ENCODE measurements at places on chromosomes 16 and 17.

DNA sequence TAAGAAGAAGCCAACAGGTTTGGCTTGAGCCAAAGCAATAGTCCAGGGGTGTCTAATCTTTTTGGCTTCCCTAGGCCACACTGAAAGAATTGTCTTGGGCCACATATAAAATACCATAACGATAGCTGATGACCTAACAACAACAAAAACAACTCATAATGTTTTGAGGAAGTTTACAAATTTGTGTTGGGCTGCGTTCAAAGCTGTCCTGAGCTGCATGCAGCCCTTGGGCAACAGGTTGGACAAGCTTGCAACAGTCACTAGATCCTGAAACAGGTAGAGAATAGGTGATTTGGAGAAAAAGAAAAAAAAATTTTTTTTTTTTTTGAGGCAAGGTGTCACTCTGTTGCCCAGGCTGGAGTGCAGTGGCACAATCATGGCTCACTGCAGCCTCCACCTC, 4.5 kb downstream of the CRYBA1 start:
- DNase-seq = no peak

DNA sequence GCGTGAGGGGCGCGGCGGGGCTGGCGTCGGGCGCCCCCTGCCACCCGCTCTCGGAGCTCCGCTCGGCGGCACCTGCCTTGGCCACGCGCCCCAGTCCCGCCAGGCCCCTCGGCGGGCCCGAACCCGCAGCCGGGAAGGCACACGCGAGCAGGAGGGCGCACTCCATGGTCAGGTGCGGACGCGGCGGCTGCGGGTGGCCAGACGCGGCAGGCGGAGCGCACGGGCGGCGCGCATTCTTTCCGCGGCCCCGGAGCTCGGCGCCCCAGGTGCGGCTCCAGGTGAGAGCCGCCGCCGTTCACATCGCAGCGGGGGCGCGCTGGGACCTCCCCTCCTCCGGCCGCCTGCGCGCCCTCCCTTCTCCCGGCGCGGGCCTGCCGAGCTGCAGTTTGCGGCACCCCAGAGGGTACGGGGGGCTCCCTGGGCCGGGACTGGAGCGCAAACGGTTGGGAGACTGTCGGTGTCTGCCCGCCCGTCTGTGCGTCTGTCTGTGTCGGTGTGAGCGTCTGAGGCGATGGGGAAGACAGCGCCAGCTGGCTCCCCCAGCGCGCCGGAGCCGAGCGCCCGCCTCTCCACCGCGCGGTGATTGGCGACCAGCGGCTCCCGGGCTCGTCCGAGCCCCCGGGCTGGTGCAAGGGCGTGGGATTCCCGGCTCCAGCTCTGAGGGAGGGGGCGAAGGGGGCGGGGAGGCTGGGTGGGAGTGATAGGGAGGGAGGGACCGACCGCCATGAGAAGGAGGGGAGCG, at the start of gene ADAMTS18:
Gene ADAMTS18, minus strand, starts transcription at position 505 of the 742 bp plus-strand sequence. Its CDS starts 339 bp downstream, at position 166.
- DNase-seq = no peak

- DNase-seq = no peak
Measured at GRCh38 chr17:15929941-15930340, 15.0 kb upstream of the ADORA2B start.

DNA sequence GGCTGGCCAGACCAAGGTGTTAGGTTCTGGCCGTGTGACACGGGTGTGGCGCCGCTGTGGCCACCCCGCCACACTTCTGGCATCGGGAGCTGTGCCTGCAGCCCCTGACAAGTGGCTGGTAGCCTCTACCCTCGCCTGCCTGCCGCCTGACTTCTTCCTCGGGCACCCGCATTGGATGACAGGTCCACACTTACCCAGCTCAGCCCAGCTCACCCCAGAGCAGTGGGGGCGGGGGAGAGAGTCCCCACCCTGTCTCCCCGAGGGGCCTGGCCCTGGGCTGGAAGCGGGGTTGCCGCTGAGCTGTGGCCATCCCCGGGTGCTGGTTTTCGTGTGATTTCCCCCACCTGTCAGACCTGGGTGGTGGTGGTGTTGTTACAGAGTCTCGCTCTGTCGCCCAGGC, 53.9 kb upstream of the ACSF3 start:
- no peak for DNase-seq

GRCh38 chr17:78112518-78113471, 15.8 kb downstream of the TMC6 start:
- peak; percentile 56 for DNase-seq

GRCh38 chr16:85041219-85042166, 13.9 kb downstream of the KIAA0513 start:
- no peak for DNase-seq

DNA sequence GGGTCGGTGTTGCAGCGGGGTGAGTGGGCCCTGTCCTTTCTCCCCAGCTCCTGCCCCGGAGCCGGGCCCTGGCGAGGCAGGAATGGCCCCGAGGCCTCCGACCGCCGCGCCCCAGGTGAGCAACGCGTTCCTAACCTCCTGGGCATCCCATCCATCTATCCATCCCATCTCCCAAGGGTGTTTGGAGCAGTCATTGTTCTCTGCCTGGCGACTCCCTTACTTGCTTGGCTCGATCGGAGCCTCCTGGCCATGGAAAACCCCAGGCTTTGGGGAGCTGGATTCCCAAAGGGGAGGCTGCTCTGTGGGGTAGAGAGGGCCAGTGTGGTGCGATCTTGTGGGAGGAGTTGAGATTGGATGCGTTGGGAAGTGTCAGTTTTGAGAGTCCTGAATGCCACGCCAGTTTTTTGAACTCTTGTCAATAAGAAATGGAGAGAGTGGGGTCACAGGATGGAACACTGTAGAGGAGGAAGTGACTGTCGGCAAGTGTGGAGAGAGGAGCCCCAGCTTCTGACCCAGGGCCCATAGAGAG, 684 bp downstream of the ZFP90 start:
- peak; percentile 36 for DNase-seq

DNA sequence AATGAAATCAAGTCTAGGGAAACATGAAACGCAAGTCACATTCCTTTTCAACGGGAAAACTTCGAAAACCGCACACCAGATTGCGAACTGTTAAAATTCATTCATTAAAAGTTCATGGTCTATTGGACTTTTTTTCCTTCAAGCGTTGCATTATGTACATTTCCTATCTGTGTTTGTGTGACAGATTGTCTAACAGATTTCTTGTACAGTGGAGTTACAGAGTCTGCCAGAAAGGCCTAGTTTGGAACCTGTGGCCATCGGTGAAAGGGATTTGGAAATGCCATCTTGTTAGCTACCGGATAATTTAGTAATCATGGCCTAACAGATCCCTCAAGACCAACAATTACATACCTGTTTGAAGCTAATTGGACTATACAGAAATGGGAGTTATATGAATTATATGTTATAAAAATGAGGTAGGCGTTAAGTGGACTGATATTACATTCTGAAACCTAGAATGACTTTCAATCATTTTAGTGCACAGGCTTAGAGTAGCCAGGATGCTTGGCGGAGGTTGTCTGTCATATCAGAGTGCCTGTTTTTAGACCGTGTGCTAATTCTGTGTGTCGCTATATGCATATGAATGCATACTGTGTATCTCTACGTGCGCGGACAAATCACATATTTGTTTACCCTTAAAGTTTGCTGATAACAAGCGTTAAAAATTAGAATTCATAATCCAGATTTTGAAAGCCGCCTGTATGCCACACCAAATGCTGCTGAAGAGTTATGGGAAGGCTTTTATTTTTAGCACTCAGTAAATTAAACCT, 885.4 kb upstream of the RBFOX1 start:
- no peak for DNase-seq

- DNase-seq = peak; percentile 62
Measured at GRCh38 chr16:84478172-84478947, 26.1 kb downstream of the MEAK7 start.

GRCh38 chr17:64709481-64709880, 47.4 kb upstream of the SMURF2 start:
- no peak for DNase-seq

DNA sequence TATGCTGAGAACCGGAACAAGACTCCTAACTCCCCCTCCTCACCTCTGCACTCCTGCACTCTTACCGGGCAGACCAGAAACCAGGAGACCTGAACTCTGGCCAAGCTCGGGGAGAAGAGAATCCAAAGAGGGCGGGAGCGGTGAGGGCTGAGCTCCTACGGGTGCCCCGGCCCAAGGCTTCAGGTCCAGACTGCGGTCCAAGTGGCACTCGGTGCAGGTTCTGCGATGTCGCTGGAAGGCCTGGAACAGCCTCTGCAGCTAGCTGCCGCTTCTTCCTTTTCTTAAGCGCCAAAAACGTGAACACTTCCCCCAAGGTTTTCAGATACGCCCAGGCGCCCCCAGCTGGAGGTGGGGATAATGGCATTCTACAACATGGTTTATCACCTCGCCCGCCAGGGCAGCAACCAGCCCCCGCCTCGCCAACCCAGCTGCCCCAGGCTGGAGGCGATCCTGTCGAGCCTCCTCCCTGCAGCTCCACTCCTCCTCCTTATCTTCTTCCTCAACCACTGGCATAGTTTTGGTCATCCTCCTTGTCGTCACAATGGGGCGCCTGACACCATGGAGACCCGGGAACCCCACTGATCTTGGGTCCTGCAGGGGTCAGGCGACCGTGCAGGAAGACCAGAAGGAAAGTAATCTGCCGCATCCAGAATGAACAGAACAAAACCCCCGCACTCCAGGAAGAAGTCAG, 1735.9 kb downstream of the TP53TG3F start:
- no peak for DNase-seq

DNA sequence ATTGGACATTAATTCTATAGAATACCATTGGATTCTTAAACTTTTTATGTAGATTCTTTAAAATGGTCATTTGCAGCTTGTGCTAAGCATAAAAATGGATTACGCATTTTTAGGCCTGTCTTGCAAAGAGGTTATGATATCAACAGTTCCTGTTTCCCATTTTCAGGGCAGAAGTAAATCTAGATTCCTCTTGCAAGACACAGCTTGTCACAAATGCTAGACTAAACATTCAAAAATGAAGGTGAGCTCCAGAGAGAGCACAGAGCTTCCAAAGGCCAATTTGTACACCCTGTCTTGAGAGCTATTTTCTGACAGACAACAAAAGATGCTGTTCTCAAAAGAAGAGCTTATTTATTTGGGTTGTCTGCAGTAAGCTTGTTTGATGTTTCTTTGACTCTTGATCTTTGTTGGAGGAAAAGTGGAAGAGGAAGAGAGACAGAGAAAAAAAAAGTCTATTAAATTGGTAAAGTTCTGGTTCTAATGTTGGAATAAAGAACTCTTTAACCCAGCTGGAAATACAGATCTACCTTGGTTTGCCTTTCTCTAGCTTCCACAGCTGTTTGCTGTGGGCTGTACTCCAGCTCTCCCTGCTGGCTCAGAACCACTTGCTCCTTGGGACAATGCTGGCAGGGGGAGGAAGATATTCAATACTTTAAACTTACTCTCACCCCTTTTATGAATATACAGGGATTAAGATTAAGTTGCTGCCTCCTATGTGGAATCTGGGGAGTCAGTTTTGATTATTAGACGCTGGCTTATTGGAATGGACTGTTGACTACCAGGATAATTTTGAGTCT, 651.8 kb downstream of the CDH11 start:
- DNase-seq = peak; percentile 73

DNA sequence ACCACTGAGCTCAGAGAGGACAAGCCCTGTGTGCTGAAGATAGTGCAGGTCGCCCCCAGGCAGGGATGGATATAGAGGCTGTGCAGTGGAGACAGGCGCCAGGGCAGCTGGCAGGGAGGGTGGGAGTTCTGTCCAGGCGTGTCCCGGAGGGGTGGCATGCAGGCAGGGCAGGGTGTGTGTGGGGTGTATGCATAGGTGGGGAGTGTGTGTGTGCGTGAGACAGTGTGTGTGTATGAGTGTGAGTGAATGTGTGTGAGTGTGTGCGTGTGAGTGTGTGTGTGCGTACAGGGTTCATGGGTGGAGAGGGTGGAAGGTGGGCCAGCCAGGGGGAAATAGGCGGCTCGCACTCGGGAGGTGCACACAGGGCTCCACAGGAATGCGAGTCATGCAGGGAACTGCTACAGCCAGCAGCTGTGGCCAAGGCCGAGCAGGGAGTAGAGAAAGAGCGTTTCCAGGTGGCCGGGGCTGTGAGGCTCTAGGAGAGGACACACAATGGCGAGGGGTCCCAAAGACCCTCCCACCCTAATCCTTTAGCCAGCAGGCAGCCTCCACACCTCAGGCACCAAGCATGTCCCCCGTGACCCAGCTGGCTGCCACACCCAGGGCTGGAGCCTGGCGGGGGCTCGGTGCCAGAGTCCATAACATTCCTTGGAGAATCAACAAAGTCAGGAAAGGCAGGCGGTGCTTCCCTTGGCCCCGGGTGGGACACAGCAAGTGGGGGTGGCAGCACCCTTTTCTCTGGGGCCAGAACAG, 4.6 kb downstream of the PLCD3 start:
- DNase-seq = peak; percentile 62

DNA sequence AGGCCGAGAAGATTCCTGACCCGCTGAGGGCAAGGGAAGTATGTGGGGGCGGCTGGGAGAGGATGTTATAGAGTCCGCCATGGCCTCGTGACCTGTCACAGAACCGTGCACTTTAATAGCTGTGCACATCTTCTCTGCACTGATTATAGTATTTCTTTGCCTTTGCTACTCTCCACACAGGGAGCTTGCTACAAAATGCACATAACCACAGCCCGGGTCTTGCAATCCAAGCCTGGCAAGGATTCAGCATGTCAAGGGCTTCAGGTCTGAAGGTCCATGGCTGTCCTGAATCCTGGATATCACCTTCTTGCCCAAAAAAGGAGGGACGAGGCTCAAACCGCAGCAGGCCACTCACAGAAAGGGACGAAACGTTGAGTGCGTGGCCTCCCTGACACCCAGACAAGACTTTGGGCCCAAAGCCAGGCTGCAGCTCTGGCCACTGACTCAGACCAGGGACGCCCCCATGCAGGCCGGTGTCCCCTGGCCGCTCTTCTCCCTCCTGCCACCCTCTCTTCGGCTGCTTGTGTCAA, 43.7 kb downstream of the USP22 start:
- DNase-seq = no peak

DNA sequence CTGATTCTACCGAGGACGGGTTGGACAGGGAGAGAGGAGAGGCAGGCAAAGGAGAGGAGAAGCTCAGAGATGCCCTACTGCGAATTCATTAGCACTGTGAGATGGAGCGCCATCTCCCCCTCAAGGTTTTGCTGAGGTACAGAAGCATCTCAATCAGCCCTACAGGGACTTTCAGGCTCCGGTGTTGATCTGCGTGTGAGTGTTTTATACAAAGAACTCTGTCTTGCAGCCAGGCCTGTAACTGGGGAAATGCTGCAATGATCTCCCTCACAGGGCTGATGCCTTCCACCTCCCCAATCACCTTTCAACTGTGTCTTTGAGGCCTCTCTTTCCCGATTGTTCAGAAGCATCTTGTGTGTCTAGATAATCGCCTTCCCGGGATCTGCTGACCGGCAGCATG, 74.8 kb downstream of the IRX6 start:
- no peak for DNase-seq

DNA sequence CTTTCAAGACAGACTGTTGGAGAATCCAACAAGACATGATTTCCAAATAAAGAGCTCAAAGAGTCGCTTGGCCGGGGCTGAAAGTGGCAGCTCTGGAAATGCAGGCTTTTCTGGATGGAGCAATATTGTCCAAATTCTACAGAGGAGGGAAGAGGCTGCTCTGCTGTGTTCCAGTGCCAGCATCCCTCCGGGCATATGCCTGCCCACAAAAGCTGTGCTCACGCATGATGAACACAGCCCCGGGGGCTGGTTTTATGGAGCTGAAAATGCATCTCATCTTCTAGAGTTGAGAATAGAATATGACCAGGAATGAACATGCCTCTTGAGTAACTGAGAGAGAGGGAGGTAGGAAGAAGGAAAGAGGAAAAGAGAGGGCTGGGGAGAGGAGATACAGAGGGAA, 74.7 kb upstream of the TOX3 start:
- DNase-seq = peak; percentile 56

GRCh38 chr16:69927056-69927757, 23.9 kb upstream of the CLEC18A start:
- DNase-seq = no peak
